DMS 273 treated with DMSO at 0.1 percent for 48 hours (cell line): ENCODE measurements at places on chromosomes 5 and 9.

DNA sequence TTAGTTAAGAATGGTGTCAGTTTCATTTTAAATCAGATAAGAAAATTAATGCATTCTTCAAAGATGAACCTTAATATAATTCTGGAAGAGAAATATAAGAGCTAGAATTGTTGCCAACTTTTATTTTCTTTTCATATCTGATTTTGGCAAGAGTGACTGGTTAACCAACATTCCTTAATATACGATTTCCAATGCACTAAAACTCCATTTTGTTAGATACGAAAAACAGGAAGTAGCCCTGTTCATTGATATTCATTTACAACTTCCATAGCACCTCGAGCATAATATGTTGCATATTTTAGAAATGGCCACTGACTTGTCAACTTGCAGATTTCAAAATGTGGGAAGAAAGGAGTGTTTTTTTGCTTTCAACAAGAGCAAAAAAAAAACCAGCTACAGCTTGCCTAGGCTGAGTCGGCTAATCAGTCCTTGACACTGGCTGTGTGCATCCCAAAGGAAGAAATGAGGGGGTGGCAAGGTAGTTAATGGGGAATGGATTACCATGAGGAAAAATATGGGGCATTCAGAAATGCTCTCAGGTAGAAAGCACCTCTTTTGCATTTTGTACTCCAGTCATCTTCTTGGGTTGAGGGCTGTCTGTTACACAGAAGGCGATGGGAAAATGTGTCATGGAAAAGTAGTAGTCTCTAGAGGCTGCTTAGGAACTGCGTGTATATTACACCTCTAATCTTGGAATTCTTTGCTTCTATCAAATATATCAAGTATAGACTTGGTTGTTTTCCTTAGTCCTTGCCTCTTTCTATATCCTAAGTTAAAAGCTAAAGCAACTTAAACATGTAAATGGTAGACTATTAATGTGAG lies 3.9 kb downstream of the MAP3K1 start:
- no peak for DNase-seq

GRCh38 chr9:69824499-69825252 lies 4.1 kb downstream of the CFAP95 start:
- DNase-seq, result no peak

- DNase-seq, result no peak
Measured at GRCh38 chr5:164058621-164059020, 553.2 kb downstream of the MAT2B start.

DNA sequence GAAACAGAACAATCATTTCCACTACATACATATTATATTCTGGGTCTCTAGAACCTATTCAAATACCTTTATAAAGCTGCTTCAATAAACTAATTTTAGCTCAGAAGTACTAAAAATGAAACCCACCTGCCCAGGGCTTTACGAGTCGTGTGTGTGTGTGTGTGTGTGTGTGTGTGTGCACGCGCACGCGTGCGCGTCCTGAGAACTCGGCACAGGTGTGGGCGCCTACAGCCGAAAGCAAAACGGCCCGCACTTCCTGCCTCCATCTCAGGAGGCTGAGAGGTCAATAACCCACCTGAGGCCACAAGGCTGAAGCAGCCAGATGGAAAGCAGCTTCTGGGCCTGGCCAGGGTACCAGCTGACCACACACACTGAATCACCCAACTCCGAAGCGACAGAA lies 3.0 kb downstream of the CLPTM1L start:
- DNase-seq, result no peak

DNA sequence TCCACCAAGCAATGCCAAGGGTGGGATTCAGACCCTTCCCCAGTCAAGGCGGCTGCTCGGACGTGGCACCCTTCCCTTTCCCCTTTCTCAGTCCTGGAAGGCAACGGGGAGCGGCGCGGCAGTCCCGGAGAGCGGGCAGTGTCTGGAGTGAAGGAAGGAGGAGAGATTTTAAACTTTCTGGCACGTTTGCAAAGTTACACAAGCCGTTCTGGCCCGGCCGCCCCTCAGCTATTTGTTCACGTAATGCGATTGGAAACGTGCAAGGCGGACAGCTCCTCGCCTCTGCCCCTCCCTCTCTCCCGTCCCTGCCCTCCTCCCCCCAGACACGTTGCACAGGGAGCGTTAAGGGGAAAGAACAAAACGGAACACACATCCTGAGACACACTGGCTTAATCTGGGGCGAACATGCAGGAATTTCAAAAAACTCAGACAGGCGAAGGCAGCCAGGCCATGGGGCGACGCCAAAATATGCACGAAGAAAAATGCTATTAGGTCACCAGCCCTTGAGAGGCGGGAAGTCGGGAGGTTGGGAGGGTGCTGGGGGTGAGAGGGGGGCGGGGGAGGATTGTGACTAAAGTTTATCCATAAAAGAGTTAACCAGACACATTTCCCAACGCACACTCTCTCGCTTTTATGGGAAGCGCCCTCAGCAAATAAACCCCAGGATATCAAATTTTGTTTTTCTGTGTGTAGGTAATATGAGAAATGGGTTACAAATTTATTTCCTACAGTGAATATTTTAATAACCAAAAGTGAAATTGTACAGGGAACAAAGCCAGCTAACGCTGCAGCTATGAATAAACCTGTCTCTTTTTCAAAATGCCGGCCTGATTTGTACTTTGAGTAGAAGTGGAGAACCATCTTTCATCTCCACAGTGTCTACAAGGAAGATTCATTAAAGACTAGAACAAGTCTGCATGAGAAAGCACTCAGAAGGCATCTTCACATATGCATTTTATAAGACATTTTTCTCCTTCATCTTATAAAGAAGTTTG lies at the start of gene LOX:
LOX (minus strand) TSS at position 144 of the 995 bp plus-strand sequence. CDS start 274 bp downstream, outside the sequence.
- DNase-seq, result no peak

DNA sequence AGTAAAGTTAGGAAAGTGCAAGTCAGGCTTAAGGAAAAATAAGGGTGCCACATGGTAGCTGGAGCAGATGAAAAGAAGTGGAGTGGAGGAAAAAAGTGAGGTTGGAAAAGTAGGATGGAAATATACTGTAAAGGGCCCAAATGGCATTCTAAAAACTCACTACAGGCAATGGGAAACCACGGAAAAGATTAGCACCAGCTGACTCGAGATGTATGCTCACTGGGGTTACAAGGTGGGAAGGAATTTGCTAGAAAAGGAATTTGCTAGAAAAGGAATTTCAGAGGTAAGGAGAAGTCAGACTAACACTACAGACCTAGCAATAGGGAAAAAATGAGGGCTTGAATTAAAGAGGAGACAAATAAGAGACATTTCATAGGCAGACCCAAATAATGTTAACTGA lies 3.6 kb downstream of the PSMD5 start:
- no peak for DNase-seq

DNA sequence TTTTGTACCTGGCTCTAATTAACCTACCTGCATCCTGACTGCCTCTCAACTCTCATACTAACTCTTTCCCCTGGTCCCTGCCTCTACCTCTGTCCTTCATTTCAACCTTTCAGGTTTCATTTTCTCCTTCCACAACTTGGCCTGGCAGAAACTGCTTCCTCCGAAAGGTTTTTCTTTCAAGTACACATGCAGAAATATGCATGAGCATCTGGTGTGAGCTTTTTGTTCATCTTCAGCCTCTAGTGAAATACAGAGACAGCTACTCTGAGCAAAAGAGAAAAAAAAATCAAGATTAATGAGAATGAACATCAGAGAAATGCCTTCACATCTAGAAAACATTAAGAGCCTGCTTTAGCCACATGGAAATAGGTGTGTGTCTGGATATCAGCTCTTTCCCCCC lies 297.9 kb upstream of the PCSK5 start:
- DNase-seq, result no peak

DNA sequence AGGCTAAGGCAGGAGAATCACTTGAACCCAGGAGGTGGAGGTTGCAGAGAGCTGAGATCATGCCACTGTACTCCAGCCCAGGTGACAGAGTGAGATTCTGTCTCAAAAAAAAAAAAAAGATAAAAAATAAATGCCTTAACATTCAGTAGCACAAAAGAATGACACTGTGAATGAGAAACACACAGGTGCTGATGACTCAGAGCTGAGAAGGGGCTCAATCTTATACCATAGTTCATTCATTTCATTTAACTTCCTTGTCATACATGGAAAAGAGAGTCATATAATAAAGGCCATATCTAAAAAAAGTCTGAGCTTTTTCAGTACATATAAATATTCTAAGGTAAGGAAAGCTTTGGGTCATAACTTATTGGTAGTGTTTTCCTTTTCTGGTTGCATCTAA lies 40.6 kb downstream of the WWC1 start:
- DNase-seq, result no peak

DNA sequence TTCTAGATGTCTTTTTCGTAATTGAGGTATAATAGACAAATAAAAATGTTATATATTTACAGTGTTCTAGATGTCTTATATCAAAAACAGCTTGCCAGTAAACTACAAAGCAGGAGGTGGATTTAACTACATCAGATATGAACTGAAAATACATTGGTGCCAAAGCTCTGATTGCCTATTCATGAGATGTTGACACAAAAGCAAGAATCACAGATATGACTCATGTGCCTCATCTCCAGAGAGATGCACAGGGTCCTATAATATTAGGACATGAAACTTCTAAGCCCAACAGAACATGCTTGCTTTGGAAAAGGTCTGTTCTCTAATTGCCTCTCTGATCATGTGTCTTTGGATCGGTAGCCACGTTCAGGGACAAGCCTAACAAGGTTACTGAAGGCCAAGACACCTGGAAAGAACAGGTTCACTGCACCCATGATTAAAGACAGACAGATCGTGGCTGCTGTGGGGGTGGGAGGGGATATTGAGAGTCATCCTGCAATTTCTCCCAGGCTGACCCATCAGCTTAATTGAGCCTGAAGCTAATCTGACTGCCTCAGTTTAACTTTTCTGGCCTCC lies 16.8 kb downstream of the ABCA1 start:
- DNase-seq, result no peak

GRCh38 chr5:54309691-54310432 lies 511 bp downstream of the ARL15 start:
- DNase-seq, result no peak

DNA sequence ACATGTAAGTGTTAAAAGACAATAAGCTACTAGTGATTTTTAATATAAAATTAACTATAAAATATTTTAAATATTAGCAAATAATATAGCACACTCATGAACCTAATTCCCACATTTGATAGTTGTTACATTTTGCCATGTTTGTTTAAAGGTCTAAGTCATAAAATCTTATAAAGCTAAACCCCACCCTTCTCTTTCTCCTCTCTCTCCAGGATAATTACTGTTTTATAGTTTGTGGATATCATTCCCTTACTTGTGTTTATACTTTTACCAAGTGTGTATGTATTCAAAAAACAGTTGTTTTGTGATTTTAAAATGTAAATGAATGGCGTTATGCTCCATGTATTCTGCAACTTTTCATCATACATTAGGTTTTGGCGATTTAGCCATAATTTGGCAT lies 34.2 kb downstream of the LYRM7 start:
- no peak for DNase-seq

DNA sequence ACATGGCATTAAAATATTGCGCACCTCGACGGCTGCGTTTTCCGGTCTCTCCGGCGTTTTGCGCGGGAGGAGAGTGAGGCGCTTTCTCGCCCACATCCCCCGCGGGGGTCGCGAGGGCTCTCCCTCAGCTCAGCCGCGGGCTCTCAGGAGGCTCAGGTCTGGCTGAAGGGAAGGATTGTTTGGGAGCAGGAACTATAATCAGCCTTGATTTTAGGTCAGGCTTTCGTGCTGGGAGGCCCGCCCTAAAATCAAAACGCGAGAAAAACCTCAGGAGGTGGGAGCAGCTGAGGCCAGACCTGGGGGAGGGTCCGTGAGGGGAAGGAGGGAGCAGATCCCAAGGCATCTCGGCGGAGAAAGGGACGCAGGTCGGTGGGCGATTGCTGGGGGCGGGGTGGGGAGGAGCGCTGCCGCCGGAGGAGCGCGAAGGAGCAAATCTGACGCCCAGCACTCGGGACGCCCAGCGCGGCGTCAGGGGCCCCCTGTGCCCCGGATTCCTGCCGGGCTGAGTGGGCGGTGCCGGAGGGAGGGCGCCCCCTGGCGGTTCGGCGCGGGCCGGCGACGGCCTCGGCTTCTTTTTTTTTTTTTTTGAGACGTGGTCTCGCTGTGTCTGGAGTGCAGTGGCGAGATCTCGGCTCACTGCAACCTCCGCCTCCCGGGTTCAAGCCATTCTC lies 18.7 kb upstream of the RNF130 start:
- DNase-seq, result peak; percentile 25

GRCh38 chr9:91547081-91547480 lies 123.4 kb upstream of the NFIL3 start:
- DNase-seq, result no peak

- no peak for DNase-seq
Measured at GRCh38 chr5:151234476-151235238, 10.8 kb upstream of the CCDC69 start.

DNA sequence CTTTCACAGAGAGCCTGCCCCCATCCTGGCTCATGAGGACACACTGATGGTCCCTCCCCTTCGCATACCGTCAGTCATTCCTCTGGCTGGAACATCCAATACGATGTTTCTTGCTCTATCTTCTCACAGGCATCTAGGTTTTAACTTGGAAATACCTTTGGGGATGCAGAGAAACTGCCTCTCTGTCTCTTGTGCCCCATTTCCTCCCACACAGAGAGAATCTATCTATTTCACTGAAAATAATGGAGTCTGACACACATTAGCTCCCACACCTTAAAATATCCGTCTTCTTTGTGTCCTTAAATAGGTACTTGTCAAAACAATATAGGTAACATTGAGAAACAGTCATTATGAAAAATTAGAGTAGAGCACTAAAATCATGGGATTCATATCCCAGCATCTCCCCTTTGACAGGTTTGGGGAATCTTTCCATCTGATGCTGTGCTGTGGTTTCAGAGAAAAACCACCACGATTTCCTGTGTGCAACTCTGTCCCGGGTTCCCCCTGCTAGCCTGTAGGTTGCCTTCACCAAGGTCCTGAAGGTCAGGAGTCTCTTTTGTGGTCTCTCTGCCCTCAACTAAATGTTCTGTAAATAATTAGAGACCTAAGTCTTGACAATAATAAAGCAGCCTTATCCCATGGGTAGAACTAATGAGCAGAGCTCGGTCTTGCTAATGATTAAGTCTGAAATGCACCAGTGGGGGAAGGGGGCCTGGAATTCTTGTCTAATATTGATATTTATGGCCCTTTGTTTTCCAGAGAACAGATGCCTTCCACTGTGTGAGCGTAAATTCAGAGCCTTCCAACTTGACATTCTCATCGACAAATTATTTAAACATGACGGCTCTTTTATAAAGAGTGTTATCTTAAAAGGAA lies 371.0 kb downstream of the ICE1 start:
- DNase-seq, result no peak

- DNase-seq, result no peak
Measured at GRCh38 chr9:109117856-109118807, 1.6 kb downstream of the TMEM245 start.

- DNase-seq, result peak; percentile 7
Measured at GRCh38 chr5:7850395-7851239, at the start of gene CFAP90. TSS of gene CFAP90 (minus strand) at chr5:7851133. CDS start at chr5:7851021, 112 bp downstream.

- DNase-seq, result no peak
Measured at GRCh38 chr9:94900222-94901018, 173.9 kb downstream of the AOPEP start.

DNA sequence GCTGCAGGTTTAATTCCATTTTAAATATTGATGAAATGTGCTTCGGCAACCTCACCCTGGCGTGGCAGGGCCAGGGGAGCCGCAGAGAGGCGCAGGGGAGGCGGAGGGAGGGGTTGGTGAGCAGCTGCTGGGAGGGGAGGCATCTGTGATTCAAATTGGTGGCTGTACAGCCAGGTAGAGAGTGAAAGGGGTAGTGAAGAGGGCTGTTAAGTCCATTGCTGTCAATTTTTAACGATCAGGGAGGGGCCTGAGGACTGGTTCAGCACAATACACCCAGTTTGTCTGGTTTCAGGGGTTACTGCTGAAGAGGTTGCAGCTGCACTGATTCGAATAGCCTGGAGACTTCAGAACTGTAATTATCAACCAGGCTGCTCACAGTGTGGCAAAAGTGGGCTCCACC lies 31.3 kb downstream of the LHX6 start:
- DNase-seq, result no peak

GRCh38 chr5:57858905-57859304 lies 376.3 kb upstream of the ACTBL2 start:
- no peak for DNase-seq
